CD4-positive, alpha-beta T cell treated with Interferon alpha-2 for 1 hour (primary cell): ENCODE measurements at places on chromosomes 5 and 9.
A peak's percentile ranks its signal among the peaks of the same experiment; 100 is the strongest.

GRCh38 chr5:67211926-67212325 is 15.3 kb upstream of the CD180 start:
- no peak for DNase-seq

DNA sequence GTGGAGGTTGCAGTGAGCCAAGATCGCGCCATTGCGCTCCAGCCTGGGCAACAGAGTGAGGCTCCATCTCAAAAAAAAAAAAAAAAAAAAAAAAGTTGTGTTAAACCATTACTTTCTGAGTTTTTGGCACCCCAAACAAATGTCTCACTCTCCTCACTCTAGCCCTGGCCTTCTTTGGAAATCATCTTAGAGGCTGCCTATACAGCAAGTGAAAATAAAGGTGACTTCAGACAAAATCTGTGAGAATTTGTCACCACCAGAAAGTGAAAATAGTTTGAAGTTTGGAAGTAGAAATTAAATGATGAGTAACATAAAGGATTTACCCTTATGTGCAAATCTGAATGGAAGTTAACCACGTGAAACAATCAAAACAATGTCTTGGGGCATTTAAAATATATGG is 7.2 kb upstream of the ZNF131 start:
- DNase-seq = no peak

- DNase-seq = no peak
Observed at GRCh38 chr9:2263111-2263510, 248.0 kb downstream of the SMARCA2 start.

DNA sequence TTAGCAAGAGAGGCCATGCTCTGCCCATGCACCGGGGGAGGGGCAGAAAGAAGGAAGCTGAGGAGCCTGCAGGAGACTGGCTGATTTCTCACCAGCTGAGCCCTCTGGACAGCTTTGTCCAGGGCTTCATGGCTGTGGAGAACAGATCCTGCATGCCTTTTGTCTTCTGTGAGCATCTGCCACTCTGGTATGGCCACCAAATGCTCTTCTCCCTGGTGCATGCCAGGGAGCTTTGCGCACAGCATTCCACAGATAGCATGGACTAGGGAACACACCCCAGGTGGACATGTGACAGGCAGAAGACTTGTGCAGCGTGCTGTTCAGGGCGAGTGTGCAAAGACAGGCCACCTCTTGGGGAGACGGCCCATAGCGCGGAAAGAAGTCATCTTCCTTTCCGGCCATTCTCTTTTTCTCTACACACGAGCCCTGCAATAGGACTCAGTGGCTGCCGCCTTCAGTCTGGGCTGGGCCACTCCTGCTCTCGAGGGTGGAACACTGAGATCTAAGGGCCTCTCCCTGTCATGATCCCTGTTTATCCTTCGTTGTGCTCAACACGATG is 56.7 kb downstream of the GADD45G start:
- DNase-seq = no peak

- no peak for DNase-seq
Observed at GRCh38 chr5:179765400-179765799, 28.4 kb upstream of the LTC4S start.

DNA sequence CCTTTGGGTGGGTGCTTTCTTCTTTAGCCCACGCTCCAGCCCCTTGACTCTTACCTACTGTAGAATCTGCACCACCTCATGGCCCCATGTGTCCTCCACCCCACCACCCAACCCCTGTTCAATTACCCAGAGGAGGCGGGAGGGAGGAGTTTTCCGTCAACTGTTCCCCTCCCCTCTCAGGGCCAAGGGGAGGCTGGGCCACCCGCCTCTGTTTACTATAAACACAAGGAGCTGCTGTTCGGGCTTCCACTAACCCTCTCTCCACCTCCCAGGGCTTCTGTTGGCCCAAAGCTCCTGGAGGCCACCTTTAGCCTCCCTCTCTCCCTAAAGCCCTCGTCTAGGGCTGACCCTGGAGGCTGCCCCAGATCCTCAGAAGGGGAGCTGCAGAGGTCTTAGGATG is 59.2 kb downstream of the FOXI1 start:
- no peak for DNase-seq

DNA sequence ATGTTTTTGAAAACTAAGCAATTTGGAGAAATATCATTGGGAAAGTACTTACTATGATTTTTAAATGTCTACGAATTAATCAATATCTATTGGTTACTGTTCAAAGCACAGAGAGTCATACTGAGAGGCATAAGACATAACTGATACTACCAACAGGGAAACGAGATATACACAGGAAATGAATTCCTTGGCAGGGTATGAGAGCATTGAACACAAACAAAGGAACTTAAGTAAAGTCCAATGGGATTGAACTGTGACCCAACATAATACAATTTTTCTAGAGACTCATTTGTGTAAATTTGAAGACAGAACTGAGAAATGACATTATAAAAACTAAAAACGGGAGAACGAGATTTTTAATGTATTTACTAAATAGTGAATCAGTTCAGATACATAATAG is 1.3 kb upstream of the ITGA1 start:
- DNase-seq = no peak

- DNase-seq = no peak
Observed at GRCh38 chr5:67414712-67415111, 218.1 kb upstream of the CD180 start.

DNA sequence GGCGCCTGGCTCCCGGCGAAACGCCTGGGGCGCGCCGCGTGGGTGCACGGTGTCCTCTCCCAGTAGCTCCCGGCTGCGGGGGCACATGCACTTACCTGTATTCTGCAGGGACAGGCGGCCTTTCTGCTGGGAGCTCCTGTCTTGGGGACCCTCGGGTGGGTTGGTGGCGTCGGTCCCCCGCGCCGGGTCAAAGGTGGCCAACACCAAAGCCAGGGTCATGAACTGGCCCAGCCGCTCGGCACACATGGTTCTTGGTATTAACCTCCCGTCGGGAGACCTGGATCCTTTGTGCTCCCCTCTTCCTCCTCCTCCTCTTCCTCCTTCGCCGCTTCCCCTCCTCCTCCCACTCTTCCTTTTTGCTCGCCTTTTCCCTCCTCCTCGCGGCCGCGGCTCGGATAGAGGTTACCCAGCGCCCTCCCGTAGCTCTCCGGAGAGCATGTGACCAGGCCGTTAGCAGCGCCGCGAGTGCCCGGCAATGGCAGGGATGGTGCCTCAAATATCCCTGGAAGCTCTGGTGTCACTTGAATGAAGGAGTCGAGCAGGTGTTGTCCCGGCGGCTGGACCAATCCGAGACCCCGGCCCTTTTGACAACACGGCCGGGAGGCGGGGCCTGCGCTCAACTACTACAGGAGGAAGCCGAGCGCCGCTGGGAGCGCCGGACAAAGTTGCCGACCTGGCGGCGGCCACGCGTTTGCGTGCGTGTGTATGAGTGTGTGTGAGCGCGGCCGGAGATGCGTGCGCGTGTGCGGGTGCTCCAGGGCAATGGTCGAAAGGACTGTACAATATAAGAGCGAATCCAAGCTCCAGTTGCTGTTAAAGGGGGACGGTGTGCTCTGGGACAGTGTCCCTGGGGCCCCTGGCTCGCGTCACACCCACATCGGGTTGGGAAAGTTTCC is at the start of gene STC2:
Gene STC2 (minus strand): TSS at position 467 of the 896 bp plus-strand sequence. CDS start 221 bp downstream, at position 246.
- no peak for DNase-seq

GRCh38 chr5:312845-313244 is 8.7 kb upstream of the AHRR start:
- DNase-seq = no peak

DNA sequence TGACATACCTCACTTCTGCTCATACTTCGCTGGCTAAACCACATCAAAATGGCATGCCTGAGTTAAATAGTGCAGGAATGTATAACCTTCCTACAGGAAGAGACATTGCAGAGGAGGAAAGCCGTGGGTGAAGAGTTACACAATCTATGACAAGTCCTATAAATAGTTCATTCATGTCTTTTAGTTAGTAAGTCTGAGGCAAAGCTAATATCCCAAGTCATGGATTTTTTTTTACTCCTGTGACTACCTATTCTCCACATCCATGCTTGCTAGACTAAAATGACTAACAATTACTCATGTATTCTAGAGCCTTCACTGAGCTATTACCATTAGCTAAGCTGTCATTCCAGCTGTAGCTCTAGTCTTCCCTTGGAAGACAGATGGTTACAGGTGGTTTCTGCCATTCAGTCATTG is 391.3 kb downstream of the NR2F1-AS1 start:
- no peak for DNase-seq

GRCh38 chr5:158324236-158324635 is 465.3 kb upstream of the CLINT1 start:
- DNase-seq = no peak

GRCh38 chr9:34381323-34381722 is 4.6 kb upstream of the MYORG start:
- no peak for DNase-seq

DNA sequence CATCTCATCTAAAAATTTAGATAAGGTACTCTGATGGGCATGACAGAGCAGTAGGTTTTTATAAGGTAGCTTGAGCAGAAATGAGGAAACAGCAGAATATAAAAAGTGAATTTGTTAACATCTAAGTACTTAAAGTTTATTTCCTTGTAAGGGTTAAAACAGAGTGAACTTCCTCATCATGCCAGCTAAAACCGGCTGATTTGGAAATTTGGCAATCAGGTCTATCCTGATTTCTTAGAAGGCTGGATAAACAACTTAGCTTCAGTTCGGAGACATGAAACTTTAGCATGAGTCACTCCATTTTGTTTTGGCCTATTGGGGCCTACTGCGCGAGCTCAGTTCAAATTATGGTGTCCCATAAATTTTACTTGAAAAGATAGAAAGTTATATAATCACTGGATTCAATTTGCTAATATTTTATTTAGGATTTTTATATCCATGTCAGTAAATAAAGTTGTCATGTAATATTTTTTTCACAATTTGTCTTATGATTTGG is 241.6 kb upstream of the RORB start:
- DNase-seq = no peak

DNA sequence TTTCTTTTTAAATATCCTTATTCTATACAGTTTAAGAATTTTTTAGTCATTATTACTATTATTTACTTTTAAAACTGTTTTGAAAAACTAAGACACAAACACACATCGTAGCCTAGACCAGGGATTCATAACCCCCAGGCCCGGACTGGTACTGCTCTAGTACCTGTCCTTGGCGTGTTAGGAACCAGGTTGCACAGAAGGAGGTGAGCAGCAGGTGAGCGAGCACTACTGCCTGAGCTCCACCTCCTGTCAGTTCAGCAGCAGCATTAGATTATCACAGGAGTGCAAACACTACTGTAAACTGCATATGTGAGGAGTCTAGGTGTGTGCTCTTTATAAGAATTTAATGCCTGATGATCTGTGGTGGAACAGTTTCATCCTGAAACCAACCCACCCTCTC is 357.0 kb downstream of the PTPRD start:
- no peak for DNase-seq

DNA sequence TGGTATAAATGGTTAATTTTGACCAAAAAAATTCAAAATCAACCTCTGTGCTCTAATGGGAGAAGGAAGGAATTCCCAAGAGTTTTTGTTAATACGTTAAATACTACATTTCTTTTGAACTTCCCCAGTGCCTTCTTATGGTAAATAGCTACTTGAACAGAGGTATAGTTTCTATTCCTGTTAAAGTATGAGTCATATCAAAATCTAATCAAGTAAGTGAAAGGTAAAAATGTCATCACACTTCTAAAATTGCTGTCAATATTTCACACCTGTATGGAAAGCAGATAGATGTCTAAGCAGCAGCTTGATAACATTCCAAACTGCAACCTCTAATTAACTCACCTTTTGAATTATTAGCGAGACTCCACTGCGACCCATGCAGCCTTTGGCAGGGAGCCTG is 214.1 kb upstream of the MEF2C start:
- no peak for DNase-seq

DNA sequence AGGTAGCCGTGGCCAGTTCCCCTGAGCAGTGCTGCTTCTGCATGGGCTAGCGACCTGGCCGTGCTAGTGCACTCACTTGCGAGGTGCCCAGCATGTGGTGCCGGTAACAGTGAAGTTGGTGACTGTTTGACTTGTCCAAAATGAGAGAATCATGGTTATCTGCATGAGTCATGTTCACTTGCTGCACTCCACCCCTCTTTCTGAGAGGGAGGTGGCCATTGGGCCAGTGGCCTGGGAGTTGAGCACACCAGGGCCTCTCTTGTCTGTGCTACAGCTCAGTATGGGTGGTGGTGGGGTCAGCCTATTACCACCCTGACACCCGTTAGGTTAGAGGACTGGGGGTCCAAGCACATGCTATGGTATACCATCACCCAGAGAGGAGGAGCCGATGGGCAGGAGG is 55.4 kb upstream of the GARNL3 start:
- DNase-seq = no peak

DNA sequence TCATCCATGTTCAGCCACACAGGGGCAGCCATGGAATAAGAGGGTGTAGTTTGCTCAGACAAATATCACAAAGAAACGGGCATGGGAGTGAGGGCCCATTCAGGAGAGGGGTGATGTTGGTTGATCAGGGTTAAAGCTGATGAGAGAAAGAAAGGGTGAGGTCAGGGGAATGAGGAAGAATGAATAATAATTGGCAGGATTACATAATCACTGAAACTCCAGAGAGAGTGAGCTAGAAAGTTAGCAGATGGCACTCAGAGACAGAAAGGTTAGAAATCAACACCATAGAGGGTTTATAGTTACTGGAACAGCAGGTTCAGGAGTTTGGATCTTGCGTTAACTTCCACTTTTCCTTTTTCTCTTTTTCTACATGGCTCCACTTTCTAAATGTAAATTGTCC is 113.9 kb downstream of the TAF11L14 start:
- no peak for DNase-seq

GRCh38 chr5:68287976-68288706 is 72.6 kb downstream of the PIK3R1 start:
- DNase-seq = peak; percentile 66

GRCh38 chr5:11724940-11725339 is 179.3 kb downstream of the CTNND2 start:
- no peak for DNase-seq

DNA sequence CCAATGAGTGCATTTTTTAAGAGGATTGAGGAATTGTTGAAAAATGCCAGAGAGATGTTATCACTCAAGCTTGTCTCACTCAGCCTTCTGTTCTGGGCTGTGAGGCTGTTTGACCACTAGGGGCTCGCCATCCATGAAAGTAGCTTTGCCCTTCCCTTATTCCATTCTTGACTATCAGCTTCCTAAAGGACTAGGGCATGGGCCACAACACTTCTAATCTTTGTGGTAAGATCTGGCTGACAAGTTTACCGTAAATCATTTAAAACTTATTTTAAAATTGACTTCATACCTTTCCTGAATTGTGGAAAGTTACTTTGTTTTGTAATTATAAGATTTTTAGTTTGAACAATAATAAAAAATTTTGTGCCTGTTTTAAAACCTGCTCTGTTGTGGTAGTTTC is 49.5 kb downstream of the TJP2 start:
- no peak for DNase-seq
